ENCODE measurements at places on chromosomes 11 and 22. TPM values are rescaled to one million over a fixed set of nuclear protein-coding genes. Genes with fewer than 3 reads are reported as not detected.
A peak's percentile ranks its signal among the peaks of the same experiment; 100 is the strongest.

DNA sequence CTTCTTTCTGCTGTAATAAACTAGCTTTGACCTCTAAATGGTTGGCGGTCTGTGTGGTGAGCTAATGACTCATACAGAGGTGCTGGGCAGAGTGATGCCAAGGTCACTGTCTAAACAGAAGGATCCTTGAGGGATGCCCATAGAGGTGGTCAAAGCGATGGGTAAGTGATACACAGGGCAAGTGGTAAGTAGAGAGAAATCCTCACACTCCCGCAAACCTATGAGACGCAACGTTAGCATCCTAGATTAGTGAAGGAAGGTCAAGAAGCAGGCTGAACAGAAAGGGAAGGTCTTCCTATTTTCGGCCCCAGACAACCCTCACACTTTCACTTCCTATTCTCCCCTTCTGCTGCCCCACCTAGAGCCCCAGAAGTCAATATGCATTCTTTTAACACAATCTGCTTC, 65.6 kb upstream of the SESN3 start:
- no peak for DNase-seq

DNA sequence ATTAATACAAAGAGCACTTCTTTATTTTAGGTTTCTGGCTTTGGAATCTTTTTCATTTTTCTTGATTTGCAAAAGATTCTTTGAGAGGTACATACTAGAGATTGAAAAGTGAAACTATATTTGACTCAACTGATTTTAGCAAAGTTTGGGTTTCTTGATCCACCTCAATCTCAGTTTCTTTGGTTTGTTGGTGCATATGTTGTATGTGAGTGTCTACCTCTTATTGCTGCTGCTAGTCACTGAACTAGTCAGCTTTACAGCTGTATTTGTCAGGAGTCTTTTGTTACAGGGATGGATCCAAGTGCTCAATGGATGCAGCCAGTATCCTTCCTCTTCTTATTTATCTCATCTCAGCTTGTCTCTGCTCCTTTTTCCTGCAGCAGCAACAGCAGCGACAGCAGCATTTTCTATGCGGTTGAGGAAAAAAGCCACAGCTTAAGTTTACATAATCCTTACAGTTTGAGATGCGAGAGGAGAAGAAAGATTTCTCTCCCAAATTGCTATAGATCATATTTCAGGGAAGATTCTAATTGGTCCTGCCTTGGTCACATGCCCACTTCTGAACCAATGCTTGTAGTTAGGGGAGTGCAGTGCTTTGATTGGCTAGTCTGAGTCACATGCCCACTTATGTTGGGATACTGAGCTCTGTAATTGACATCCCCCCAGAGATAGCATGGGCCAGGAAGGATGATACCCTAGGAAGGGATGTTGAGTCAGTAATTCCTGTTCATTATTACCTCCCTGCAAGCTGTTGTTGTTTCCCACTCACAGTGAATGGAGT, 10.0 kb upstream of the ZNRF3 start:
- DNase-seq: no peak

DNA sequence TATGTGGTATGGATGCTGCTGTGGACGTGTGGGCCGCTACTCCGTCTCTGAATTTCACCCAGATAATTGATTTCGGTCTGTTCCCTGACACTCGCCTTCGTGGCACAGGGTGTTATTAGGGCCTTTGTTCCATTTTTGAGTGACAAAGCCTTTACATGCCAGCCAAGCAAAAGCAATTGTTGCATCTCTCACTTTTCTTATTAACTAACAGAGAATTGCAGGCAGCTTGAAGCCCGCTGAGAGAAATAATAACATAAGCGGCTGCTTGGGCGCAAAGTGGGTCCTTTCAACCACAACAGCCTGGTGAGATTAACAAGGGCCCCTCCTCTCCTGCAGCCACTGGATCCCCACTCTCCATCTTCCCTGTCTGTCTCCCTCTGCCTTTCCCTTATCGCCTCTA, 449.4 kb downstream of the NTM start:
- DNase-seq: no peak

GRCh38 chr22:33722816-33723215, 197.5 kb downstream of the LARGE1 start:
- no peak for DNase-seq

GRCh38 chr22:49366437-49366836, 461.2 kb downstream of the BRD1 start:
- DNase-seq: no peak

- no peak for DNase-seq
Measured at GRCh38 chr22:48645766-48646165, 1181.9 kb downstream of the BRD1 start.

GRCh38 chr11:74783241-74783871, 34.7 kb downstream of the RNF169 start:
- peak; percentile 84 for DNase-seq

- no peak for DNase-seq
Measured at GRCh38 chr11:695288-695537, 191 bp upstream of the DEAF1 start.

LMNTD2 gene
- total RNA-seq: 1.4 TPM

KCNA4 gene
- total RNA-seq: not detected

ANO9 gene
- total RNA-seq: 22.5 TPM

RAB36 gene
- total RNA-seq: 1.1 TPM

OR52H1 gene
- total RNA-seq: not detected

OVOL1 gene
- total RNA-seq: 17.1 TPM

CSF2RB gene
- total RNA-seq: 0.12 TPM

Data from PC-3 (cell line).